ENCODE measurements at places on chromosomes 4 and X.

DNA sequence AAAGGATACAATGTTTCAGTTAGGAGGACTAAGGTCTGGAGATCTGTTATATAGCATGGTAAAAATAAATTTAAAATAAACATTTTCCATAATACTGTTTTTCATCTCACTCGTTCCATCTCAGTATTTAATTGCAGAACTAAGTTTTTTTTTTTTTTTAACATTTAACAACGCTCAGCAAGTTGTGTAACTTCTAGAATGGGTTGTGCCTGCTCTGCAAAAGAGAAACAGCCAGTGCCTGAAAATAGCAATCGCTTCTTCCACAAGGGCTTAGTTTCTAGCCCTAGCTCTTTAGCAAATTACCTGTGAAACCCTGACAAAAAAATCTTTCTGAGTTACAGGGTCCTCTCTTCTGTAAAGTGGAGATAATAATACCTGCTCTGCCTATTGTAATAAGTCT lies 41.9 kb downstream of the CNGA1 start:
- no peak for DNase-seq

DNA sequence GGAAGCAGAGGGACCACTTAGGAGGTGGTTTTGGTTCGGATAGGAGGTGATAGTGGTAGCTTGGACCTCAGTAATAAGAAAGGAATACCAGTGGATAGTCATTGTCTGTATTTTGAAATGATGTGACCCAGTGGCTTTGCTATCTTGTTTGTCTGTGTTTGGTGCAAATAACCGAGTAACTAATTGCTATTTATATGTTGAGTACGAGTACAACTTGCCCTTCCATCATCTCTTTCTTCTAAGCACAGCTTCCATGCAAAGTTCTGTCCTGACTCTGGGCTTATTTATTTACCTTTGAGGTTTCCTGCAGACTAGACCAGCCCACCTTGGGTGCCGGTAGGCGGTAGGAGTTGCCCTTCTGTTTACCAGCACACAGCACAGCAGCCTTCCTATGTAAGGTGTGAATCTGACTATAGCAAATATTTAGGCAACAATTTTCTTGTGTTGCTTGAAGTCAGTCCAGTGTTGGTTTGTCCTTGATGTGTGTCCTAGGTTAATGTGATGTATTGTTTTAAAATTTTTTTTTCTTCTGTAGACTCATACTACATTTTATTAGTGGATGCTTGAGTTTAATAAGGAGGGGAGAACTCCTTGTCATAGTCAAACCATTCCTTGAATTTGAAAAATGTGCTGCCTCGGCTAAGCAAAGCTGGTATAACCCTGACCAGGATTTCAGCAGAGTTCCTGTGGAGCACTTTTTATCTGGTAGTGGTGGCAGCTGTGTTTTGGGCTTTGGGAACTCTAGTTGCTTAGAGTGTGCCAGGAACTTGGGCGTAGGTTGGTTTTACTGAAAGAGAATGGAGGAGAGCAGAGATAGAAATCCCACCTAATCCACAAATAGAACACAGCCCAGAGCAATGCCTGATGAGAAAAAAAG lies 21.9 kb downstream of the PTTG2 start:
- no peak for DNase-seq

DNA sequence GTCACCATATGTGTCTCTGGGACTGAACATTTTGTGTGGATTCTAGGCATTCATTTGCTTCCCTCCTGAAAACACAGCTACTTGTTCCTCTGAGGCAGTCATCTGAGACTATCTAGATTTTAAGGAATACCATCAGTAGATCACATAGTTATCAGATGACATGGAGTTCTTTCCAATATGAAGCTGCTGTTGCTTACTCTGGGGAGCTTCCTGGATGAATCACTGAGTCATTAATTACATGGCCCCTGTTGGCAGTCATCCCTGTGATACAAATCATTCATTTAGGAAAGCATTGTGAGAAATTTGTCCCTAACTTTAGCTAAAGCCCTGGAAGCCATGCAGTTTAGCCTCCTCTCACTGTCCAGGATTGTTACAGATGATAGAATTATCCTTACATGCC lies 98.2 kb upstream of the ARSJ start:
- no peak for DNase-seq

DNA sequence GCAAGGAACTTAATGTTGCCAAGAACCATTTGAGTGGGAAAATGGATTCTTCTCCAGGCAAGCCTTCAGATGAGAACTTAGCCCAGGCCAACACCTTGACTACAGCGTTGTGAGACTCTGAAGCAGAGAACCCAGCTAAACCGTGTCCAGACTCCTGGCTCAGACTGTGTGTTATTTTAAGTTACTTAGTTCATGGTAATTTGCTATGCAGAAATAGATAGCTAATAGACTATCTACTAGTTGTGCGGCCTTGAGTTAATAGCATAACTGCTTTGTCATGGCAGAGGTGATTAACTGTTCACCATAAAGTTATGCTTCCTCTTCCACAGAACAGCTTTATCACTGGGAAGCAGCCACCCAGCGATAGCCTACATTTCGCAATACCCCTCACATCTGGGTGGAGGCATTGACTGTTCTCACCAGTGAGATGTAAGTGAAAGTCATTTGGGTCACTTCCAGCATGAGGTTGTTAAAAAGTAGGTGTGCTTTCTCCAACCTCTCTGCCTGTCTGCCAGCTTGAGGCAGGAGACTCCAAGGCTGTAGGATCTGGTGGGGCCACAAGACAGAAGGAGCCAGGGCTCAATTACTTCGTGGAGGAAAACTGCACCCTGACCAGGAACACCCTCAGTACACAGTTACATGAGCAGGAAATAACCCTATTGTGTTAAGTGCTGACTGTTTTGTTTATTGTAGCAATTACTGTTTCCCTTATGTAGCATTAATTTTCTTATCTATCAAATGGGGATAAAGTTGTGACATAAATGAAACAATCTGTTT lies 94.2 kb downstream of the GPAT3 start:
- no peak for DNase-seq

- DNase-seq = no peak
These were observed 440.2 kb downstream of the INPP4B start for GRCh38 chr4:142405695-142406498.

DNA sequence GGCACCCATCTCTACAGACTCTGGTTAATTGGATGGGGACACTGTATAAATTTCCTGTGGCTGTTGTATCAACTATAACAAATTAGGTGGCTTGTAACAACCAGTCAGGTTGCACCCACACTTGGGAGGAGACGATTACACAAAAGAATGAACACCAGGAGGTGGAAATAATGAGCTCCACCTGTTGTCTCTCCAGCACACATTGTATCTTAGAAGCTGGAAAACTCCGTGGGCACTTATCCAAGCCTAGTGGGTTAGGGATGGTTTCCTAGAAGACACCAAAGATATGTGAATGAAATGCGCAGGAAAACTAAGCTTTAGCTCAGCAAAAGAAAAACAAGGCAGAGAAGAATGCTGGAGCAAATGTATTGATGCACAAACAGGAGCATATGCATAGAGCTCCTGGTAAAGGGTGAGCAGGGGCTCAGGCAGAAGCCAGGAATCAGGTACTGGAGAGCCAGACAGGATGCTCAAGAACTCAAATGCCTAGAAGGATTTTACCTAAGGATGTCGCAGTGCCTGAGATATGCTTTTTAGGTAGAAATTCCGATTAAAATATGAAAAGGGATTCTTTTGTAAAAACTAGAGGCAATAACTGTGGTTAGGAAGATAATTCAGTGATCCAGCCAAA lies 111.7 kb downstream of the GALNTL6 start:
- no peak for DNase-seq

DNA sequence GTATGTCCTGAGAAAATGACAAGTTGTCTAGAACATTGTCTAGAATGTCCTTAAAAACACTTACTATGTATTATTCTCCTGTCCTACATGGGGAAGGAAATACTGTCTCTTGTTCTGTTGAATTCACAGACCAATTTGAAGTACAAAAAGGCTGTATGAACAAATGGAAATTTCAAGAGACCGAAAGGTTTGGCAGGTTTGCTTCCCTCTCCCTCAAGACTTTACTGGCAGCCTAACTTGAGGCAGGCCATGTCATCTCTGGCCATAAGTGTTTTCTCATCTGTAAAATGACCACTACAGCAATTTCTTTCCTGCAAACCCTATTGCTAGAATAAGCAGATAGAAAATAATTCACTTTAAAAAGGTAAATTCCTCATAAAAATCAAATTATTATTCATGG lies 191.2 kb upstream of the BMP3 start:
- no peak for DNase-seq

GRCh38 chr4:105430811-105431210 lies 43.1 kb downstream of the PPA2 start:
- no peak for DNase-seq

DNA sequence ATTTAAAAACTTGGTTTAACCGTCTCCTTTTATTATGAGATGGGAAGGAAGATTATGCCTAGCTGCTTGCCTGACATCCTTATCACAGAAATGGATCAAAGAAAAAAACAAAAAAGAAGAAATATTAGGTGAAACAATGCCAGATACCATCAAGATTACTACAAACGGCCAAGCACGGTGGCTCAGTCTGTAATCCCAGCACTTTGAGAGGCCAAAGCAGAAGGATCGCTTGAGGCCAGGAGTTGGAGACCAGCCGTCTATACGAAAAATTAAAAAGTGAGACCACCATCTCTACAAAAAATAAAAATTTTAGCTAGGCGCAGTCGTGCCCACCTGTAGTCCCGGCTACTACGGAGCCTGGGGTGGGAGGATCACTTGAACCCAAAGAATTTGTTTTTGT lies 2.3 kb downstream of the FRYL start:
- no peak for DNase-seq

DNA sequence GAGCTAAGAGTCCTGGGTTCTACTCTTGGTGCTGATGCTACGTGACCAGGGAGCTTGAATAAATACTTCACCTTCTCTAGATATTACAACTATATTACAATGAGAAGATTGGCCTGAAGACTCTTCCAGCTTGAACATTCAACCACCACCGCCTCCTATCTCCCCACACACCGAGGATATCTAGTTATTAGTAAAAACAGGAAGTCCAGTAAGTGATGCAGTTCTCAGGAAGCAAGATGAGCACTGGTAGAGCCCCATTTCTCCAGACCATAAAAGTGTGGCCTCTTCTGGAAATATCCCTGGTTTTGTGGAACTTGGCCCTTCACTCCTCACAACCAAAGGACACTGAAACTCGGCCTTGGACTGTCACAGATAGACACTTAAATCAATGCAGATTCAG lies 18.5 kb downstream of the PJA1 start:
- DNase-seq = no peak

GRCh38 chrX:39966176-39966575 lies 131.6 kb downstream of the BCOR start:
- DNase-seq = no peak

All from NCI-H1436 (cell line).